ENCODE measurements at places on chromosomes 5 and 9. TPM values are rescaled to one million over a fixed set of nuclear protein-coding genes. Genes with fewer than 3 reads are reported as not detected.
A peak's percentile ranks its signal among the peaks of the same experiment; 100 is the strongest.

- DNase-seq = no peak
Measured at GRCh38 chr5:107580889-107581820, 89.6 kb downstream of the EFNA5 start.

- DNase-seq = peak; percentile 9
Measured at GRCh38 chr9:87742813-87743428, 17.0 kb downstream of the CTSL start.

GRCh38 chr9:1253064-1253979 is 203.2 kb downstream of the DMRT2 start:
- DNase-seq = no peak

GRCh38 chr5:109936996-109937395 is 247.3 kb downstream of the MAN2A1 start:
- DNase-seq = no peak

Gene PAEP
- total RNA-seq = not detected
